Body of pancreas (tissue), 4 donors: ENCODE measurements at places on chromosomes 7 and 10. TPM values are rescaled to one million over a fixed set of nuclear protein-coding genes. Genes with fewer than 3 reads are reported as not detected.
A peak's percentile ranks its signal among the peaks of the same experiment; 100 is the strongest.

GRCh38 chr7:133513608-133514007 is 260.7 kb downstream of the EXOC4 start:
- DNase-seq, result no peak

GRCh38 chr10:8225187-8225586 is 170.7 kb downstream of the GATA3 start:
- no peak for DNase-seq

DNA sequence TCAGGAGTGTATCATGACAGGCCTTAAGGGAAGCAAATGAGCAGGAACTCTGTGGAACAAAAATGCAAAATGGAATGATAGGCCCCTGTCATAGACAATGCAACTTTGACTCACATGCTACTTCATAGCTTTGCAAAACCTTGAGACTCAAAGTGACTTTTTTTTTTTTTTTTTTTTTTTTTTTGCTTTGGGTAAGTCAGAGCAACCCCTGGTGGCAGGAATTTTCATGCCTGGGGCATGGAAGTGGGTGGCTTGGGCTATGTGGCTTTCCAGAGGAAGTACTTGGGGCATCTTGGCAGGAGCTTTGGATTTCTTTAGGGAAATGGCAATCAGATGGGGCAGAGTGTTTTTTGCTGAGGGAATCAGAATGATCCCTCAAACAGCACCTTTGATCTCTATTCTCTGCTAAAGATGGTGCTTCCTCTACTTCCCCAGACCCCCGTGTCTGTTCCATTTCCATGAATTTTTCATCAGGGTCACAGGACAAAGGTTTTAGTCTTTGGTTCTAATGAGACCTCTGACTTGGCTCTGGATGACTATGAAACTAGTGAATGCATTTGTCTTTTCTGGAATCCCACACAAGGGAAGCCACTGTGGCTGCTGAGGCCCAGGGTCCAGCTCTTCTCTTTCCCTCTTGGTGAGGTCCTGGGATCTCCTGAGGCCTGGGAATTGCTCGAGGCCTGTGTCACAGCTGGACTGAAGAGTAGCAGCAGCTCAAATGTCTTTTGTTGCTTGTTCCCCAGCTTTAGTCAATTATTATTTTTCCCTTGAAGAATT is 62.8 kb downstream of the TACC2 start:
- peak; percentile 71 for DNase-seq

DNA sequence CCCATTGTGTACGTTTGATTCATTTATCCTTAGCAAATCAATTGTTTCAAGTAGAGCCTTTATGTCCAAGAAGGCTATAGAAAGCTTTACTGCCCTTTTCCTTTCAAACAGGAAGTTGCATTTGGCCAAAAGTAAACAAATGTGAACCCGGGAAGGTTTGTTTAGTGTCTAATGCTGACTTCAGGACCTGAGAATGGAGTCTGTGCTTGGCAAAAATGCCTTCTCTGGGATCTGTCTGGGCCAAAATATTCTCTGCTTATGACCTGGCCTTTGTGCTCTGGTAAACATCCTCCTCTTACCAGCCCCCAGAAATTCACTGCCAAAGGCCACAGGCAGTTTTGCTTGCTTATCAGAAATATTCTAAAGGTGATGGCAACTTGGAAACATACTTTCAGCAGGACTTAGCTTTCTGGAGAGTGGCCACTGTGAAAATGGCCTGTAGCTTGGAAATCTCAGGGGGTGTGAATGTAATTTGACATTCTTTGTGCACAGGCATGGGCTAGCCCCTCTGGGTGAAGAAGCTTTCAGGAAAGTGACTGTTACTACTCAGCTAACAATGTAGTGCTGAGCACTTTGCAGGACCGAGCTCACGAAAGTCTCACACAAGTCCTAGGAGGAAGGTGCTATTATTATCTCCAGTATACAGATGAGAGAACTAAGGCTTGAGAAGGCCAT is 199.5 kb downstream of the PTEN start:
- DNase-seq, result no peak

- no peak for DNase-seq
These were observed 4.4 kb upstream of the GALNTL5 start for GRCh38 chr7:151951672-151952338.

GRCh38 chr10:43273997-43274396 is 7.1 kb upstream of the RASGEF1A start:
- no peak for DNase-seq

GRCh38 chr10:52908478-52908877 is 135.9 kb upstream of the MBL2 start:
- DNase-seq, result no peak

DNA sequence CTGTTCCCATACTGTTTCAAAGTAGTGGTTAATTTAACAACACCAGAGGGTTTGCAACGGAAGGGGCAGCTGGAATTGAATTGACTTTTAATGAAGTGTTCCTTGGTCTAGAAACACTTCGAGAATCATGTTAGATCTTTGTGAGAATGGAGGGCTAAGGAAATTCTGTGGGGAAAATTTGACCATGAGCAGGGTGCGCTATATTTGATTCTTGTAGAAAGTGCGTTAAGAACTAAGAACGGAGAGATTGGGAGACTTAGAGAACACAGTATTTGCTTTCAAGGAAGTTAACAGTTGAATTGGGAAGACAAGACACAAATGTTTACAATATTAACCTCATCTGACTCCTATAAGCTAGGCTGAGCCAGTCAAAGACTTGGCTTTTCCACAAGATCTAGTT is 1.2 kb downstream of the ZNF212 start:
- DNase-seq, result no peak

- no peak for DNase-seq
These were observed 623.1 kb downstream of the PTPRN2 start for GRCh38 chr7:157964521-157964920.

- DNase-seq, result no peak
These were observed 74.9 kb downstream of the GFRA1 start for GRCh38 chr10:116197946-116198675.

DNA sequence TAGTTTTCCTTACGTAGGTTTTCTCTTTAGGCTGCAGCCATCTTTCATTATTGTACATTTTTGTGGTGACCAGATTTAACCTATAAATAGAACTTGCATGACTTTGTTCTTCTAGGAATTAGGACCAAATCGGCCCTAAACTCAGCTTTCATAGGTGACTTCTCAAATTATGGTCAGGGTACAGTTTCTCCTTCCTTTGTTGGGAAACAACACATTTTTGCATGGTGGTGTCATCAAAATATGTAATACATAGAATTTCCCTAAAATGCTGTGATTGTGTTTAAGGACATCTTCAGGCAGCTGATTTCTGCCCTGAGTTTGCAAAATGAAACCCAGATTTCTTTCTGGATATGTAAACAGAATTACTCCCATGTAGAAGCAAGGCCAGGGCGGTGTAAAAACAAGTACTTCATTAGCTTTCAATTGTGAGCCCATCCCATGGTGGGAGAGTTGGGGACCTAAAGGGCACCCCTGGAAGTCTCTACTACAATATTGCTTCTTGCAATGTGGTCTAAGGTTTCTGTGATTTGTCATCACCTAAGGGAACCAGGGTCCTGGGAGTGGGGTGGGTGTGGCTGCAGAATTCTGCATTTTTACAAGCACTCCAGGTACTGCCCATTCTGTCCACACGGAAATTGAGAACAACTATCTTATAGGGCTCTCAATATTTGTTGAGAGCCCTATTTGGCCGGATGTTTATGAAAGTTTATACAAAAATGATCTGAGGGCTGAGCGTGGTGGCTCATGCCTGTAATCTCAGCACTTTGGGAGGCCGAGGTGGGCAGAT is 121.0 kb upstream of the FAM171A1 start:
- no peak for DNase-seq

DNA sequence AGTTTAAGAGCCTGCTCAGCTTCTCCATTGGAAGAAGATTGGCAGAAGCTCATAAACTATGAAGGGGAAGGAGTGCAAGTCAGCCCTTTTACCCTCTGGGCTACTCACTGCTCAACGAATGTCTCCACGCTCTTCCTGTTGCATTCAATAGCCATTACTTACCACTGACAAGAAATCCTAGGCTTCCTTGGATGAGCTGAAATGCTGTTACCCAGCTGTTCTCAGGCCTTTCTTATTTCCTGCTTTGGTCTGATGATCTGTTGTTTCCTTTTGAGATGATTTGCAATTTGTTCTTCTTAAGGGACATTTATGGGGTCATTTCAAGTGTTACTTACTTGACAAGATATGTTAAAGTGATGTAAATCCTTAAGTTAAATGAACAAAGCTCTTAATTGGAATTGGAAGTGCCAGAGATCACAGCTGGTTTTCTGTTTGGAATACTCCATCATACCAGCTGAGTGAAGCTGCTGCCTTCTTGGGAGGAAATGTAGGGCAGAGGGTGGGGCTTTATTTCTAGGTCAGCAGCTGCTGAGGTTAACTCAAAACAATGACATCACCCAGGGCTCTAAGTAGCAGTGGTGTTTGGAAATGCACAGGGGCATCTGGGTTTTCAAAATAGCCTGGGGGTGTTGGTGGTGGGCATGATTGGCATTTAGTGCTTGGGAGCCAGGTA is 170.0 kb downstream of the PRKCQ start:
- no peak for DNase-seq

DNA sequence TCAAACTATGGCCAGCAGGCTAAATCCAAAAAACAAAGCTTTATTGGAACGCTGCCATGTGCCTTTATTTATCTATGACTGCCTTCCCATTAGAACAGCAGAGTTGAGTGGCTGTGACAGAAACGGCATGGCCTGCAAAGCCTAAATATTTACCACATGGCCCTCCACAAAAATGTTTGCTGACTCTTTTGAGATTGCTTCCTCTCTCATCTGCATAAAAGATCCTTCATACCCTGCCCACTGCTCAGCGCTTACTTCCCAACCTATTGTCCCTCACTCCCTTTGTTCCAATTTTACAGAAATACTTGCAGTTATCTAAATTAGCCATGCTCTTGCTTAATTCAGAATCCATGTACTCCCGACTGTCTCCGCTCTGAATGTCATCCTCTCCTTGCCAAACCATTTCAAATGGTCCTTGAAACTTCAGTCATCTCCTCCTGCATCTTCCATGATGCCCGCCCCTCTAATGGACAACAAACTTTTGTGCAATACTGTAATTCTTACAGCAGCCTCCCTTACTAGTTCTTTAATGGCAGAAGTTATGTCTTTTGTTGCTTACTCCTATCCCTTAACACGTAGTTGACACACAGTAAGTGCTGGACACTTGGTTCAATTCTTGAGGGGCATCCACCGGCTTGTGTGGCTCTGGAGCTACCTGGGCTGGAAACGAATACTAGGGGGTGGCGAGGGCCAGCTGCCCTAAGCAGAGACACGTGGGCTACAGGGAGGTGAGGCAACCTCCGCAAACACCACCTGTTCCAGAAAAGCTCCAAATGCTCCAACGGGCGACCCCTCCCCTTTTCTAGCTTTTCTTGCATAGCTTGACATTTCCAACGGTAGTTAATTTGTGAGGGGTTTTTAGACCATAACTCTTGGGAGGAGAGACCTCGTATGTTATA is 832 bp downstream of the XRCC2 start:
- DNase-seq, result no peak

DNA sequence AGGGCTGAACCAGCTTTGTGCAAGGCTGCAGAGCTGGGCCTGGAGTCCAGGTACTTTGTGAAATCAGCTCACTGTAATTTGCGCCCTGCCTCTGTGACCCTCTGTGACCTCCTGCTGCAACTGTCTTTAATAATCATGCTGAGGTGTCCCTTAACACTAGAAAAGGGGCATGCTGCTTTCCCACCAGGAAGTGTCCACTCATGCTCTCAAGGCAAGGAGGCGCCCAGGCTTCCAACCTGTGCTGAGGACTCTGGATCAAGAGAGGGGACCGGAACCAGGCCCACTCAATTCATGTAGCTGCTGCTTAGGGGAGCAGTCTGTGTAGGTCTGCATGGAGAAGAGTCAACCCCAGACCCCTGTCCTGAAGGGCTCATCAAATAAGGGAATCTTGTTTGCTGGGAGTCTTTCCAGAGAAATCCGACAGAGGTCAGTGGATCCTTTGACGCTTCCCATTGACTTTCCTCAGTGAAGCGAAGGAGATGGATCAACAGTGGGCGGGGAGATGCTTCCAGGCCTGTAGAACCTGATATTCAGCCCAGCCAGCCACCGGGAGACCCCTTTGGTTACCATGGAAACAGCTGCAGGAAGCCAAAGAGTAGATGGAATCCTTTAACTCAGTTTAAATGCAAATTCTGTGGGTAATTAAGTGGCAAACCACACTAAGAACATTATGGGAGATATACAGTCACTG is 945.9 kb downstream of the GRID1 start:
- DNase-seq, result no peak

DNA sequence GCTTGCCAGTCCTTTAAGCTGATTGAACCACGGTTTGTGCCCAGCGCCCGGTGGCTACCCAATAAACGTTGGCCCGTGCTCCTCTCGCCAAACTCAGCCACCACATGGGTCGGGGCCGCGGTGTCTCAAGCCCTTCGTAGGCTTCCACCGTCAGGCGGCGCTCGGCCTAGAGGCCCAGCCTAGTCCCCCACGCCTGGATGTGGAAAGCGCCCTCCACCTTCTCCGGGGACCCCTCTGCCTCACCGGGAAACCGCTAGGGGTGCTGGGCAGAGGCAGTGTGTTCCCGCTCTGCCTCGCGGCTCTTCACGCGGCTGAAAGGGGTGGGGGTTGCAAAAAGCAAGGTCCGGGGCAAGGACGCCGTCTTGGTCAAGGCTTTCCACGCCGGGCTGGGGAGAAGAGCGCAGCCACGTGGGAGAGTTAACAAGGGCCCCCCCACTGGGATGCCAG is 29.8 kb downstream of the LEP start:
- DNase-seq, result no peak

- no peak for DNase-seq
These were observed 131.5 kb downstream of the ATE1 start for GRCh38 chr10:121796342-121796741.

GRCh38 chr7:87151002-87151728 is 1.1 kb upstream of the DMTF1 start:
- no peak for DNase-seq

GALNT17 gene
- 6.5 TPM for total RNA-seq

TMEM72 gene
- 10.2 TPM for total RNA-seq

C10orf53 gene
- not detected for total RNA-seq

COBL gene
- total RNA-seq, result 25.4 TPM

BTBD16 gene
- total RNA-seq, result not detected

RASA4B gene
- 12.5 TPM for total RNA-seq

GPR158 gene
- total RNA-seq, result 0.52 TPM
